Left lung (tissue), 14 donors: ENCODE measurements at places on chromosomes 5 and 9.
A peak's percentile ranks its signal among the peaks of the same experiment; 100 is the strongest.

DNA sequence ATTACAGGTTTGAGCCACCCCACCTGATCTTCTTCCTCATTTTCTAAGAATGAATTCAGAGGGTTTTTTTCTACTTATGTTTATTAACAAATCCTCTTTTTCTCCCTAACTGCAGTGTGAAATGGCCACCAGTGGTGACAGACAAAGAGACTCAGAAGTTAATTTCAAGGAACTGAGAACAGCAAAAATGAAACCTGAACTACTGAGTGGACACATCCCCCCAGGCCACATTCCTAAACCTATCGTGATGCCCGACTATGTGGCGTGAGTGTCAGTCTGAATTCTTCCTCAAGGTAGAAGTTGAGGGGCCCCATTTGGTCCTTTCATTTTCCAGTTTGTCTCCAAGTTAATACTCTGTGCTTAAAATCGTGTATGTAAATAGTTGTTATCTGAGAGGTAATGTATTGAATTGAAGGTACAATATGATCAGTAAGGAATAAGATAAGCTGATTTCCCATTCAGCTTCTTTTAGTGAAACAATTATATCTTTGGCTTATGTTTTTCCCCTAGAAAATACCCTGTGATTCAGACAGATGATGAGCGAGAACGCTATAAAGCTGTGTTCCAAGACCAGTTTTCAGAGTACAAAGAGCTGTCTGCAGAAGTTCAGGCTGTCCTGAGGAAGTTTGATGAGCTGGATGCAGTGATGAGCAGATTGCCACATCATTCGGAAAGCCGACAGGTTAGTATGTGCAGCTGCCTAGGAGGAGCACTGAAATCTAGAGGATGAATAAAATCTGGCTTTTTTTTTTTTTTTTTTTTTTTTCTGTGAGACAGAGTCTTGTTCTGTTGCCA is 17.7 kb downstream of the MARVELD2 start:
- DNase-seq, result no peak

- no peak for DNase-seq
These were observed 316.4 kb downstream of the NR3C1 start for GRCh38 chr5:143086908-143087637.

DNA sequence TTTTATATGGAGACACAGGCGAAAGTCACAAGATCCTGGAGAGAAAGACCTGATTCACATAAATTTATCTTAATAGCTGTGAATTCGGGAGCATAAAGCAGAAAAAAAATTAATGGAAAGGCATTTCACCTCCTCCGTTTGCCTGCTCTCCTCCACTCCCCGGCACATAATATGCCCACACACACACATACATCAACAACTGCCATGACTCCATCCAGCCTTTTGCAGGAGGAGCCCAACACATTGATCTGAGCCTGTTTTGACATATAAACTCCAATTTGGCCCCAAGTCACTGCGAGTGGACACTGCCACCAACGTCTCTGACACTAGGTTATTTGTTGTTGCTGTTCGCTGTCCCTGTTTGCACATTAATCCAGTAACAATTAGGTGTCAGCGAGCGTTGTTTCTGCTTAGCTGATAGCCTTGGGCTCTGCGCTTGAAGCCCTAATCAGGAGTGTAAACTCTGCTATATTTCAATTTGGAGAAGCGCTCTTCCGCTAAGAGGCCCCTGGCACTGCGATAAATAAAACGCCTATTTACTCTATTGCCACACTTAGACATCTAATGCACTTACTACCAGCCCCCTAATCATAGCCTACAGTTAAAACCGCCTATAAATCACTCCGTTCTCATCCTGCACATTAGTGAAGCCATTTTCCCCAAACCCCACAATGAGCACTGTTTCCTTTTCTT is 195.8 kb upstream of the TBCA start:
- DNase-seq, result no peak

GRCh38 chr9:84393266-84393950 is 52.9 kb upstream of the SLC28A3 start:
- peak; percentile 81 for DNase-seq

- DNase-seq, result peak; percentile 82
These were observed 2.6 kb downstream of the OLFML2A start for GRCh38 chr9:124779368-124780059.

- no peak for DNase-seq
These were observed 115.7 kb downstream of the ESM1 start for GRCh38 chr5:54869691-54870090.

DNA sequence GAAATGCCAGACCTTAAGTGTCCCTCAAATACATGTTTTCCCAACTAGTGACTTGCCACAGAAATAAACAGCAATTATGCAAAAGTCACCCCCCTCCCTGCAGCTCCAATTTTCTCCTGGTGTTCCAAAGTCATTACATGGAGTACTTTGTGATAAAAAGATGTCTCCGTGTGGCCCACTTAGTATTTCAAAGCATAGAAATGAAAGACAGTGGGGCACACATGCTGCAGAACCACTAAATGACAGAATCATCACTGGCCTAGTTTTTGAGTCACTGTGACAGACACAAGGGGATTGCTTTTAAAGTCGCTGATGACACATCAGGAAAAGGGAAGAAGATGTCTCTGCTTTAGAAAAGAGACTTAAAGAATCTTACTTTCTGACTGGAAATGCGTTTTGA is 323.4 kb downstream of the PSAT1 start:
- DNase-seq, result no peak

DNA sequence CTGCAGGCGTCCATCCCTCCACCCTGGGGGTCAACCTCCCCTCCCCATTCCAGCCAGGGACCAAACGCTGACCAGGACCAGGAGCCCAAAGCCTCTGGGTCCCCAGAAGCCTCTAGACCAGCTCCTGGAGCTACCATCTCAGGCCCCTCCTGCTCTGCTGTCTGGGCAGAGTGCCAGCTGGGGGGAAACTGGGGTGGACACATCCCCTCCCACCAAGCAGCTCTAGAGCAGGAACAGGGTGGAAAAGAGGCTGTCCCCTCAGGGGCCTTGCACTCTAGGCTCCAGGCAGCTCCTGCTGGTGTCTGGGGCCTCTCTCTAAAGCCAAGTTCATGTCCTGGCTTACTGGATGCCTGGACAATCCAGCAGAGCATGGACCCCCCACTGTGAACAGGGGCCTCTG is 4.4 kb downstream of the SSNA1 start:
- DNase-seq, result no peak

- DNase-seq, result no peak
These were observed 47.1 kb upstream of the SH3GL2 start for GRCh38 chr9:17531642-17532254.

DNA sequence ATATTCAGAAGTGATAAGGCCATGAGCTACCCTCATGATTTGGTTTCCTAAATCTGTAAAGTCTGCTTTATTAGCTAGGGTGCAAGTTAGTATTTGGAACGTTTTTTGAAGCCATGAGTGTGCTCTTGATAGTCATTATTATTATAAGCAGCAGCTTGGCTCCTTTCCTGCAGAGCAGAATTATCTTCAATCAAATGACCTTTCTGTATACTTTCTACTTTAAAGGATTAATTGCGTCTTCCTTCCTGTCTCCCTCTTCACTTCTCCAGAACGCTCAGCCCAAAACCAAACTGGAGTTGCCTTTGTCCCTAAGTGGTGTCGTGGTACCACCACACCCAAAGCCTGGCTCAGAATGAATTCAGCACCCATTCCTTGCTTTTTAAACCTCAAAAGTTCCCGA is 211.3 kb downstream of the ARHGAP26 start:
- DNase-seq, result no peak

DNA sequence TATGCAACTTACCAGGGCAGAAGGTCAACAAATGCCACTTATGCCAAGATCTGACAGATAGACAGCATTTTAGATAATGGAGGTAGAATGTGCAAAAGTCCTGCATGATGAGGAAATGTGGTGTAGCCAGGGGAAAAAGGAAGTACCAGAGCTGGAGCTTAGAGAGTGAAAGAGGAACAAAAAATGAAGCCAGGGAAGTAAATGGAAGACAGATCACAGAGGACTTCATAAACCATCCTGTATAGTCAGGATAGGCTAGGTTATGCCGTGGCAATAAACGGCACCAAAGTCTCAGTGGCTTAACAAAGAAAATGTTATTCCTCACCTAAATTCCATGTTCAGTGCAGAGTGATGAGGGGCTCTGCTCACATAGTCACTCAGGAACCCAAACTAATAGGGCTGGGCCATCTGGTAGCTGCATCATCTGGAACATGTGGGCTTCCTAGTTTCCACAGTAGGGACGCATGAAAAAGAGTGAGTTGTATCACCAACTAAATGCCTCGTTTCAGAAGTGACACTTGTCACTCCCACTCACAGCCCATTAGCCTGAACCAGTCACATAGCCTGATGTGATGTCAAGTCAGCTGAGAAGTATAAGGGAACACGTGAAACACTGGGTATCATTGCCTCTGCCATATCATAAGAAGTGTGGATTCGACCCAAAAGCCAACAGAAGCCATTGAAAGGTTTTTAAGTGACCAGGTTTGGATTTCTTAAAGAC is 70.3 kb downstream of the SH3RF2 start:
- no peak for DNase-seq

- no peak for DNase-seq
These were observed 30.5 kb downstream of the LARS1 start for GRCh38 chr5:146151970-146152369.

- no peak for DNase-seq
These were observed 2.7 kb downstream of the PCDHGC3 start for GRCh38 chr5:141478321-141478945.

DNA sequence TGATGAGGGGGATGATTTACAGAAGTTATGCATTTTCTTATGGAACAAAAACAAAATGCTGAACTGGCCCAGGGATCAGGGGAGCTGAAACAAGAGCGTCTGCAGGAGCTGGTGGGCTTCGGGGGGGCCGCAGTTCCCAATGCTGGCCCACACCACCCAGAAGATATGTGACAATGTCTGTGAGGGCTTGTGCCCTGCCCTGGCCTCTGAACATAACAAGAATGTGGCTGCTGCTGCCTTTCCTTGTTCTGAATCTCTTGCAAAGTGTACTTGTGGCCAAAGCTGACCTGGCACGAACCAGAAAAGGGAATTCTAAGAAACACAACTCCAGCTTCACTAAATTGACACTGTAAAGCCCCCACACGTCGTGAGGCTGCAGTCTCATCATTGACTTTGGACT is 66.7 kb downstream of the SEC61B start:
- no peak for DNase-seq

GRCh38 chr5:60356745-60357144 is 343.2 kb downstream of the DEPDC1B start:
- DNase-seq, result no peak

DNA sequence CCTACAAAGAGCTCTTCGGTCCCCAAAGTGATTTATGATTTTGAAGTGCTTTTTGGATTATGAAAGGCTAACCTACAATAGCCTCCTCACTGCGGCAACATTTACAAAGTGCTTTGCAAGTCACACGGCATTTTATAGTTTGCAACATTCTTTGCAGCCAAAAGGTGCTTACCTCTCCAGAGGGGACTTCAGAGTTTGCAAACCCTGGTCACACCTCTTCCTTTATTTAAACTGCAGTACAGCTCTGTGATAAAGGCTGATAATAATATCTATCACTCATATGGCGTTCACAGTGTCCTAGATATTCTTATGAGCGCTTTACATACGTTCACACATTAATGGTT is 20.0 kb upstream of the CRB2 start:
- DNase-seq, result no peak

GRCh38 chr5:109192555-109193281 is 217.1 kb downstream of the PJA2 start:
- DNase-seq, result no peak

GRCh38 chr5:89849830-89850512 is 559.6 kb downstream of the CETN3 start:
- DNase-seq, result no peak

GRCh38 chr5:53569453-53569852 is 9.0 kb downstream of the NDUFS4 start:
- no peak for DNase-seq

GRCh38 chr5:149849966-149850910 is 94.4 kb downstream of the PDE6A start:
- DNase-seq, result no peak

DNA sequence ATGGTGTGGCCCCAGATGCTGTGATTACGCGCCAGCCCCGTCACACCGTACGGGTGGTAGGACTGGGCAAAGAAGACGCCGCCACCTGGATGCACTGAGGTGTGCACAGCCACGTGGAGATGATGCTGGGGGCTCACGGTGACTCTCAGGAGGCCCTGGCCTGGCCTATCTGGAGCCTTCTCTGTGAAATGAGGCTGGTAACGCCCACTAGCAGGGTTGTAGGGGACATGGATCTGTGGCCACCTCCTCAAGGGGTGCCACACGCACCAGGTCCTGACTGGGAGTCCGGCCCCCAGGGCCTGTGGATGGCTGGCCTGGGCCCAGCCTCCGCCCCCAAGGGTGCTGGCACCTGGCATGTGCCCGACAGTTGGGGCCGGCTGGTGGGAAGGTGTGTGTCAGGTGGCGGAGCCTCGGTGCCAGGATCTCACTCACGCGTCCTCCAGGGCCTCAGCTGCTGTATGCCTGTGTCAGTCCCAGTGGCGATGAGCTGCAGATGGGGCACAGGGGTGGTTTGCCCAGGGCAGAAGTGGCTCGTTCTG is 32.4 kb downstream of the NEK6 start:
- DNase-seq, result no peak

DNA sequence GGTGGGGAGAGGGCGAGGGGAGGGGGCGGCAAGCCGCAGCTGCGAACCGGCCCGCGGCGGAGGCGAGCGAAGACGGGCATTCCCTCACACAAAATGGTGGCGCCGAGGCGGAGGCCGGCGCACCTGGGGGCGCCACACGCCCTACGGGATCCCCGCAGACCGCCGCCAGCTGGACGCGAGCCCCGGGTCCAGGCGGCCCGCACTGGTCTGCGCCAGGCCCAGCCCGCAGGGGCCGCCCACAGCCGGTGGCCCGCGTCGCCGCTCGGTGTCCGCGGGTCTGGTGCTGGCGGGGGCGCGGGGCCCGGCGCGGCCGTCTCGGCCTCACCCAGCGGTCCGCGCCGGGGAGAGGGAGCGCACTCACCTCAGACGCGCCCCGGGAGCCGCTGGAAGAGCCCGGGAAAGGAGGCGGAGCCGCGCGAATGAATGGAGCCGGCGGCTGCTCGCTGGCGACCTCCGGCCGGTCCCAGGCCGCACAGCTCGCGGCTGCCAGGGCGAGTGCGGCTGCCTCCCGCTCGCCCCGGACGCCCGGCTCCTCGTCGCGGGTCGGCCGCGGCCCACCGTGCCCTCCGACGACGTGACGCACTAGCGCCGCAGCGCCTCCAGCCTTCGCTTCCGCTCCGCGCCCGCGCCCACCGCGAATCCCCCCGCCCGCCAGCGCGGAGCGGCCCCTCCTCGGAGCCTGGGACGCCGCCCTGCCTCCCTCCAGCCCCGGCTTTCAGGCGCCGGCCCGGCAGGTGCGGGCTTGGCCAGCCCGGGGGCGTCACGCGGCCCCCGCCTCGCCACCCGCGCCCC is at the start of gene FAM169A:
FAM169A (minus strand) TSS at position 584 of the 792 bp plus-strand sequence. CDS start 24,711 bp downstream, outside the sequence.
- DNase-seq, result peak; percentile 58

- DNase-seq, result no peak
These were observed 29.0 kb downstream of the STK10 start for GRCh38 chr5:172159016-172159415.

- DNase-seq, result no peak
These were observed 78.7 kb upstream of the SAP30L start for GRCh38 chr5:154367101-154367500.
